ENCODE measurements at places on chromosomes 2 and 18.
A peak's percentile ranks its signal among the peaks of the same experiment; 100 is the strongest.

GRCh38 chr2:131044075-131044756 is 49.0 kb downstream of the FAM168B start:
- DNase-seq, result no peak

DNA sequence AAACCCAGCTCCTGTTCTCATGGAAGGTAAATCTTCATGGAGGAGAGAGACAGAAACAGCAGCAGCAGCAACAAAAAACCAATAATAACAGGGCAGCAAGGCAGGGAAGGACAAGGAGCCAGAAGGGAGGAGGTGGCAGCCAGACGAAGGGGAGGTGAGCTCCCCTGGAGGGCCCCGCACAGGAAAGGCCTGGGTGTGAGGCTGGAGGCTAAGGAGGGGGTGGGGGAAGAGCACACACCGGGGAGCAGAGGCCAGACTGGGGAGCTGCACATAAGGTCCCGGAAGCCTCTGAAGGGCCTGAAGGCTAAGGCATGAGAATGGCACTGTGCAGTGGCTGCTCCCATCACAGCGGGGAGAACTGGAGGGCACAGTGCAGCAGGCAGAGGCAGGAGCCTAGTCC is 94.8 kb upstream of the SMAD7 start:
- no peak for DNase-seq

DNA sequence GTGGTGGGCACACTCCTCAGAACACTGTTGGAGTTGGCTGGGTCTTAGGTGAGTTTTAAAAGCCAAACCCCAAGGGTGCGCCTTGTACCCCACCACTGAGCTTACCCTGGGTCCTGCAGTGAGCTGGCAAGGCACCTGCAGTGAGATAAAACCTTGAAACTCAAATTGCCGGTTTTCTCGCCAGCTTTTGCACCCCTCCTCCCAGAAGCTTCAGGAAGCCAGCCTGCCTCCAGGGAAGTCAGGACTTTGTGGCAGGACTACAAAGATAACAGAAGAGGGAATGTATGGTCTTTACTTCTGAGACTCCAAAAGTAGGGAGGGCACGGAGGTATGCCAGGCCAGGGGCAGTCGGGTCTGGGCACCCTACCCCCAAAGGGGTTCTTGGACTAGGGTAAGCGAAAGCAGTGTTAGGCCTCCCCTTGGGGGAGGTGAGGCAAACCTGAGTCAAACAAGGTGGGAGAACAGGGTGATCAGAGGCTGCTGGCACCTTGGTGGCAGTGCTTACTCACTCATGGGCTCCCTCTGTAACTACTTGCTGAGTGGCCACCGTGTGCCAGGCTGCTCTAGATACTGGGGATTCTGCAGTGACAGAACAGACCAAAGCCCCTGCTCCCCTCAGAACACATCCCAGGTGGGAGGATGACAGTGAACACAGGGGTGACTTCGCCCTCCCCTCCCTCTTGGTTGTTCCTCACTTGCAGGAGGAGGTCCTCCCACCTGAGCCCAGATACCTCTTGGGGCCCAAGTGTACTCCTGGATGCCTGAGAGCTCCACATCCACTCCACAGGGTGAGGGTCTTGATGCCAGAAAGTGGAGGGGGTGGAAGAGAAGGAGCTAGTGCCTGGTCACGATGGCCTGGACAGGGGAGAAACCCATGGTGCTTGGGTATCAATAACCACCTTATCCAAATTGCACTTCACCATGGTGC is 69.3 kb upstream of the RGPD5 start:
- no peak for DNase-seq

DNA sequence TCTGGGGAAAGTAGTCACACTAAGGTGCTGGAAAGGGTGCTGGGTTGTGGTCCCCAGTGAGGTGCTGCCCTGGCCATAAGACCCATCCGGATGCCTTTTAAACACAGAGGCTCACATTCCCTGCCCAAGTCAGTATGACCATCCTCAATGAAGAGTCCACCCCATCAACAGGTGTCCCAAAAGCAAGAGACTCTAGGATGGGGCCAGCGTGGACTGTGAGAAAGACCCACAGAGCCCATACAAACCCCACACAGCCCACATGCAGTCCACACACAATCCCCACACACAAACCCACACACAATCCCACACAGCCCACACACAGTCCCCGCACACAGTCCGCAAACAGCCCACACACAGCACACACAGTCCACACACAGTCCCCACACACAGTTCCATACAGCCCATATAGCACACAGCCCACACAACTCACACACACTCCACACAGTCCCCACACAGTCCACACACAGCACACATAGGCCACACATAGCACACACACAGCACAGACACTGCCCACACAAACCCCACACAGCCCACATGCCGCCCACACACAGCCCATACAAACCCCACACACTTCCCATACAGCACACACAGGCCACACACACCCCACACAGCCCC is 241.4 kb upstream of the SALL3 start:
- DNase-seq, result no peak

DNA sequence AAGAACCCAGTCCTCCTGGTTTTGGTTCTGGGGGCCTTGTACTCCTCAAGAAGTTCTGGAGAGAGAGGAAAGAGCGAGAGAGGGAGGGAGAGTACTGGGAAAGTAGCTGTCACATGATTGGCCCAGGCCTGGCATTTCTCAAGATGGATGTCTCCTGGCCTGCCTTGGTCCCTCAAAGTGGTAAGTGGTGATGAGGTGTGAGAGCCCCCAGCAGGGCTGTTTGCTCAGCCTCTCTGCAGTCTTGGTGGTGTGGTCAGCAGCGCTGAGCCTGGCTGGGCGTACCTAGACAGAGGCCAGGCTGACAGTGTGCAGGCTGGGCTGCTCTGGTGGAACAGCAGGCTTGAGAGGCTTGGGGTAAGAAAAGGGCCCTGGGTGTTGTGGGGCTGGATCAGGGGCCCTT is 2.5 kb downstream of the SPEG start:
- no peak for DNase-seq

DNA sequence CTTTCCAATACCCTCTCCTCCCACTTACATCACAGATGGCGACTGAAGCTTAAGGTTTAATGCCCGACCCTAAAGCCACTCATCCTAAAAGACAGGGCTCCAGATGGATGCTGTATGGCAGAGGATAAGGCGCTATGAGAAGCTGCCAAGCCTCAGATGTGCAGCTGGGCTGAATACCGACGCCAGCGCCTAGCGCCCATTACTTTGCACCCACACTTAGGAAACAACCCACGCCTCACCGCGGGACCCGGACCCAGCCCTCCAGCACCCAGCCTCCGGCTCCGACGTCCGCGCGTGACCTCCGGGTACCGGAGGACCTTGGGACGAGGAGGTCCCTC is 335 bp downstream of the TRAK2 start:
- DNase-seq, result peak; percentile 24

- no peak for DNase-seq
These were observed 1348.7 kb upstream of the NXPH2 start for GRCh38 chr2:140128909-140129308.

Data from activated CD8-positive, alpha-beta memory T cell treated with anti-CD3 and anti-CD28 coated beads for 1 hour (primary cell).